ENCODE measurements at places on chromosomes 7 and 10. TPM values are rescaled to one million over a fixed set of nuclear protein-coding genes. Genes with fewer than 3 reads are reported as not detected.

DNA sequence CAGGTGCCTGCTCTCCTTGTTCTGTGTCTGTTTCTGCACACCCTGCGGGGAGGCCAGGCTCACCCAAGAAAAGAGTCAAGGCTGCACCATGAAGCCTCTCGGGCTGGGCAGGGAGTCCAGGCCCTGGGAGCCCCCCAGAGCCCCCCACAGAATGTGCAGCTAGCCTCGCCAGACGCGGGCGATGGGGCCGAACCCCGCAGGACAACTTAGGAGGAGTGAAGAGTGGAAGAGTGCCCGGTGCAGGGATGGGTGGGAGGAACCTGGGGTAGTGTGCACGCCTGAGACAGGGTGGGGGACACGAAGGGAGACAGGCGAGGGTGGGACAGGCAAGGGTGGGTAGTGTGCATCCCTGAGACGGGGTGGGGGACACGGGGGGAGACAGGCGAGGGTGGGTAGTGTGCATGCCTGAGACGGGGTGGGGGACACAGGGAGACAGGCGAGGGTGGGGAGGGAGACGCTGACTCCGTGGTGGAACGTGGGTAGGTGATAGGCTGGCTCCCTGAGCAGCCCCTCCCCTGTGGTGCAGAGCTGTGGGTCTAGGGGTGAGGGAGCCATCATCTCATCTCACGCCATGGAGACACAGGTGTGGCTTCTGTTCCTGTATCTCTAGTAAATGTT, 615.4 kb downstream of the DNAJB6 start:
- no peak for DNase-seq

DNA sequence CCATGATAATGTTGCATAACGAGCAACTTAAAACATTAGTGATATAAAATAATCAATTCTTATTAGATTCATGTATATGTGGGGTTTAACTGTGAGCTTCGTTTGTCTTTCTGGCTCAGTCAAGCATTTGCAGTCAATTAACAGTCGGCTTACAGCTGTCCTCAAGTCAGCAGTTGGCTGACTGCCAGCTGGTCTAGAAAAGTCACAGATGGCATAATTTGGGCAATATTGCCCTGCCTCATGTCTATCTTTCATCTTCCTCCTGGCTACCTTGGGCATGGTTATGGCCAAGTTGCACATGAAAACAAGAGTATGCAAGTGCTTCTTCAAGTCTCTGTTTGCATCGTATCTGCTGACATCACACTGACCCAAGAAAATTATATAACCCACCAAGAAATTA, 186.1 kb upstream of the ZWINT start:
- DNase-seq, result no peak

DNA sequence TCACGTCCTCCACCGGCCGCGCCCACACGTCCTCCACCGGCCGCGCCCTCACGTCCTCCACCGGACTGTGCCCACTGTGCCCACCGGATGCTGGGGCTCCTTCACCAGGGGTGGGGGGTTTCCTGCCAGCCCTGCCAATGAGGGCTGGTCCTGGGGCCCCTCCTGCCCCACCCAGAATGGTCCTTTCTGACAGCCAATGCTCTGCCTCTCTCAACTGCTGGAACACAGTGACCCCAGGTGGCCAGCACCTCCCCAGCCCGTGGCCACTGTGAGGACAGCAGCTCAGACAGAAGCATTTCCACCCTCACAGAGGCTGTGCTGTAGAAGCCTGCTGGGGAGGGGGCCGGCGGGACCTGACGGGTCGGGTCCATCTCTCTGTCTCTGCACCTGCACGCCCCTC, 90.1 kb upstream of the DNAAF5 start:
- DNase-seq, result no peak

WDR91 gene
- 14.5 TPM for total RNA-seq

GRCh38 chr7:152076324-152076821, 50.9 kb downstream of the GALNT11 start:
- peak; percentile 36 for DNase-seq

CDC14C gene
- not detected for total RNA-seq

DNA sequence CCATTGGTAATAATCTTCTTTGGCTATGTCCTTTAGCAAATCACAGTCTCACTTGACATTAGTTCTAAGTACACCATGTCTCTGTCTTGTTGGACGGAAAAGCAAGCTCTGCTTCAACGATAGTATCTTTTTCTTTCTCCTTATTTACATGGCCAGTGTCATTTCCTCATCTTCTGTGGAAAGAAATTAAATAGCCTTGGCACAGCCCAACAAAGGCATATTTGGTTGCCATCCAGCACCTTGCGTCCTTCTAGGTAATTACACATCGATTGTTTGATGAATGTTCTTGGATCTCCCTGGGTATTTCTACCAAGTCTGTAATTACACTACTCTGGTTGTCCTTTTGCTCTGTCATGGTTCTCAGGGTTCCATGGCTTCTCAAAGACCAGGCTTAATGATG, 183.1 kb downstream of the CHN2 start:
- no peak for DNase-seq

DNA sequence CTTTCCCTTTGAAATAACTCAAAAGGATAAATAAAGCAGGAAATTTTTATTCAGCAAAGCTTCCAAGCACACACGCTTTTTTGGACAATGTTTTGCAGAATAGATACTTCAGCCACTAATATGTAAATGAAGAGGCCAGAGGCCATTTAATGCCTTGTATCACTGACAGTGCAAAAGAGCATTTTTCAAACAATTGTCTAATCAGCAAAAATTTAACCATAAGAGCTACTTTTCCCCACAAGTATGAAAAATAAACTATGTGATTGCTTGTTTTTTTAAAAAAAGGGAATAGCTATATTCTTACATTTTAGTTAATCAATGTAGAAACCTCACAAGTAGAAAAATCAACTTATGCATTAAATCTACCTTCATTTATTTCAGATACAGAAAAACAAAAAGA, 99.7 kb downstream of the COL28A1 start:
- no peak for DNase-seq

DNA sequence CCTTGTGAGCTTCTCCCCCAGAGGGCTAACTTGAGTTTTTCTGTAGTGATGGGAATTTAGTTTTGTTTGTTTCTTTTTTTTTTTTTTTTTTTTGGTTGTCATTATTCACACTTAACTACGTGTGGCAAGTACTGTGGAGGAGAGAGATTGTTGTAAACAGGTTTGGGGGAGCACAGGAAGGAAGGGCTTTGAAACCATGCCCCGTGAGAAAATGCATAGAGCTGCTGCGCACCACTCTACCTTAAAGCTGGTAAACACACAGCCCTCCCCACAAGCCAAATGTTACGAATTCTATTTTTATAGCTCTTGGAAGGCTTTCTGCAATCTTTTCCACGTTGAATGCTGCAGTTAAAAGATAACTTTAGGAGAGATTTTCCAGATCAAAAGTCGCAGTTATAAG, 76.2 kb downstream of the ZNF22 start:
- DNase-seq, result no peak

- no peak for DNase-seq
Measured at GRCh38 chr10:113895018-113895417, 40.6 kb downstream of the NHLRC2 start.

DNA sequence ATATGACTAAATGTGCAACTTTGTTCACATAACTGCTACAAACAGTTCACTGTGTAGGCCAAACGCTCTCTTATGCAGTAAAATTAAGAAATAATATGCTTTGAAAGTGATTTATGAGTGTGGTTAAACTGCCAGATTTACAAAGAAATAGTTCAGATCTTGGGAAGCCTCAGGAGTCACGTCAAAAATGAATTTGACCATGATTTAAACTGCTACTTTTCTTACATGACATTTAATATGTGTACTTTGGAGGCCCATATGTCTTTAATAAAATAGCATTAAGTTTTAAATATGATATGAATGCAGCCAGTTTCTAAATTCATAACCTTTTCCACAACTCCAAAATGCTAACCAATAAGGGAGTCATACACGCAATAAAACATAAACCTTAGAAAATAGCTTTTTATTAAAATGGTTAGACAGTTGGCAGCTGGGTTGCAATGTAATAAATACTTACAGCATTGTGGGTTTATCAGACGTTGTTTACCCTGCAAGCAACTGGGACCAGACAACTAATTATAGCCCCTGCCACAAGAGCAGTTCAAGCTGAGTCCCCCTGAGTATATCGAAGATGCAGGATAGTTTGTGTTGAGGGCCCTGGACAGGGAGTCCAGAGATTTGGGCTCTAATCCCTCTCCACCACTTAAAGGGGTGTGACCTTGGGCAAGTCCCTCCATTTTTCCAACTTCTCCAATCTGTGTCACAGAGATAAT, 640.4 kb downstream of the LRMDA start:
- DNase-seq, result no peak

ZNF398 gene
- total RNA-seq, result 19.6 TPM

DNA sequence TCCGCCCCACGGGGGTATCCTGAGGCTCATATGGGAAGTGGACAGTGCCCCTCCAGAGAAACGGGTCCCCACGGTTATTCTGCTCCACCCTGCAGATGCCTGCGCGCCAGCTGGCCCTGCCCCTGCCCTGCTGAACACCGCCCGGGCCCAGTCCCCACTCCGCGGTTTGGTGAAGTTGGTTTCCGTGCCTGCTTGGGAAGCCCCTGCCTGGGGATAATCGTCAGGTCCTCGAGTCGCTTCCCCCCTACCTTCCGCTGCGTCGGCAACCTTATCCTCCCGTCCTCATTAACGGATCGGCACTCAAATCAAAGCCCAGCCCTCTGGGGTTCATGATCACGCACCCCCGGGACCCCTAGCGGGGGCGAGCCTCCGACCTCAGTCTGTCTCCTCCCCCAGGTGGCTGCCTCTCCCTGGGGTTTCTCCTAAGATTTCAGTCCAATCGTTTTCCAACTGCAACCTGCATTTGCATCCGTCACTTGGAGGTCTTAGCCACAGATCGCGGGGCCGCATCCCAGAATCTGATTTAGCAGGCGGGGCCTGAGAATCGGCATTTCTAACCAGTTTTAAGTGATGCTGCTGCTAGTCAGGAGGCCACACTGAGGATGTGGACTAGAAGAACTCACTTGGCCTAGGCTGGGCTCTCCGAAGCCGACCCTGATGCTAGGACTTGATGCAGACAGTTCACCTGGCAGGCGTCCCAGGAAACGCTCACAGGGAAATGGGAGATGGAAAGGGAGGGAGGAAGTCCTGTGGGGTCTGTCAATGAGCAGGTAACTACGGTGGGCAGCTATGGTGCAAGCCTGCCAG, 27.6 kb downstream of the WDR86 start:
- no peak for DNase-seq

DNA sequence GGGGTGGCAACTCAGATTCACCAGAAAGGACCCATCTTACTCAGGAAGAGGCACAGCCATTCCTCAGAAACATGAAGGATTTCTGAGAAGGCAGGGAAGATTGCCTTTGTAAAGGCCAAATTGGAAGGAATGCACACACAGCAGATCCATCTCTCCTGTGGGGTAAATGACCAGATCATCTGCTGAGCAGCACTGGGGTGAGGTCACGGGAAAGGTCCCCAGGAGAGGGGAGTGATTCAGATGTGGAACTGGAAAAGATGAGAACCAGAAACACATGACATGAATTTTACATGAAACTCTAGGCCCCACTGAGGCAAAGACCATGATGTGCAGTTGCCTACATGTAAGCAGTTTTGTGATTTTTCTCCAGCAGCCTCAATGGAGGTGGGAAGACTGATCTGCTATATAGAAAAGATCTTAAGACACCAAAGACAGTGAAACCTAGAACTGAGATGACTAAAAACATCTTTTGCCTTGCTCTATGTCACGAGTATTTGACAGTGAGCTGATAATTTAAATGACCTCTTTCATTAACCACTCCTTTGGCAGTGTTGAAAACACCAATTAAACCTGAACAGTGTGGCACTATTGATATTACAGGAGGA, 91.6 kb downstream of the AMPH start:
- DNase-seq, result no peak

DNA sequence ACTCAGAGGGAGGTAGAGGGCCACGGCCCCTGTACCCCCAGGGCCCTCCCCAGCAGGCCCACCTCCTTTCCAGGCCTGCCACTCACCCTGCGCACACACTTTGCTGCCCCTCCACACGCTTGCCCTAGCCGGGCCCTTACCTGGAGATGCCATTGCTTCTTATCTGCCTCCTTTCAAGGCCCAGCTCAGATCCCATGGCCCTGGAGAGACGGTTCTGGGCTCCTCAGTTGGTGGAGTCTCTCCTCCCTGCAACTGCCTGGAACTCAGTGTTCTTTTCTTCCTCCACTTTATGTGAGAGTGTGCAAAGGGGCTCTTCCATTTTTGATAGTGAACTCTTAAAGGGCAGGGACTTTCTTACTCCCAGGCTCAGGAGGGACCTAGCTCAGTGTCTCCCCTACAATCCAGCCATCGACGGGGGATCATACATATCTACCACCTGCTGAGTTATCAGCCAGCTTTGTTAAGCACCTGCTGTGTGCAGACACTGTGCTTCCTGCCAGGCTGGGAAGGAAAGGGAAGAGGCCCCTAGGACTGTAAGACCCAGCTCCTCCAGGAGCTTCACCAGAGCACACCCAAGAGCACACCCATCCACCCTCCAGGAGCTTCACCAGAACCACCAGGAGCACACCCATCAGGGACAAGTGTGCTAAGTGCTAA, 89.3 kb upstream of the MACROH2A2 start:
- no peak for DNase-seq

DNA sequence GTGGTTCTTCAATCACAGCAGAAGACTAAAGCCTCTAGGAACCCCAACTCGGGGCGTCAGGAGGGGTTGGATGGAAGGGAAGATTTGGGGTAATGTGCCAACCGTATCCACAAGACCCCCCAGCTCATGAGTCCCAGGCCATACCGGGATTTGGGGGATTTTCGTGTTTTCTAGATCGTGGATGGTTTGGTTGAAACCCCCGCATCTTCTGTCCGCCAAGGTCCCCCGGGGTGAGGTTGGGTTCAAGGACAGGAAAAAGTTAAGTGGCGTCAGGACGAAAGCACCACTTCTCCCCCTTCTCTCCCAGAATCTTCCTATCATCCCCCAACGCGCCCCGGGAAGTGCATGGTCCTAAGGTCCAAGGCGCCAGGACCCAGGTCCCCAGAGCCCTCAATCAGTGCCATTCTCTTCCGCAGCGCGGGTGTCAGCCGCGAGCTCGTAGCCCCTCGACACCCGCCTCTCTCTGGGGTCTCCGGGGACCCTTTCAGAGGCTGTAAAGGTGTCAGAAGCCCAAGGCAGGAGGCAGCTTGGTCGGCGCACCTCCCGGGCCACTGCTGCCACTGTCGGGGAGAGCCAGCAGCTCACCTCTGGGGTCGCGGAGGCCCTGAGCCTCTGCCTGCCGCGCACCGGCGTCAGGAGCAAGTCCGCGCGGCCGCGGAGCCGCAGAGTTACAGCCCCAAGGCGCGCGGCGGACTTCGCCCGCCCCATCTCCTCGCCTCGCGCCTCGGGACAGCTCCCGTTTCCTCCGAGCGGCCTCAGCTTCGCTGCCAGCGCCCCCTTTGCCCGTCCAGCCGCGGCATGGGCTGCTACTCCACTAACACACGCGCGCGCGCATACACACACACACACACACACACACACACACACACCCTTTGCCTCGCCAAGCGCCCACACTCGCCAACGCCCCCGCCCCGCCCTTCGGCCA, 1.5 kb downstream of the MKX start:
- DNase-seq, result peak; percentile 34

CNPY1 gene
- 2.4 TPM for total RNA-seq

All from neural crest cell (in vitro differentiated cells).